ENCODE measurements at places on chromosomes 13 and 19.
A peak's percentile ranks its signal among the peaks of the same experiment; 100 is the strongest.

GRCh38 chr19:51122112-51122981 lies 2.4 kb upstream of the SIGLEC9 start:
- no peaks in the 10 kb centered on the region for H3K4me1 ChIP-seq
- H3K27ac ChIP-seq = no peak overlapping the region
- no peaks in the 10 kb centered on the region for H3K36me3 ChIP-seq
- DNase-seq = no peak

DNA sequence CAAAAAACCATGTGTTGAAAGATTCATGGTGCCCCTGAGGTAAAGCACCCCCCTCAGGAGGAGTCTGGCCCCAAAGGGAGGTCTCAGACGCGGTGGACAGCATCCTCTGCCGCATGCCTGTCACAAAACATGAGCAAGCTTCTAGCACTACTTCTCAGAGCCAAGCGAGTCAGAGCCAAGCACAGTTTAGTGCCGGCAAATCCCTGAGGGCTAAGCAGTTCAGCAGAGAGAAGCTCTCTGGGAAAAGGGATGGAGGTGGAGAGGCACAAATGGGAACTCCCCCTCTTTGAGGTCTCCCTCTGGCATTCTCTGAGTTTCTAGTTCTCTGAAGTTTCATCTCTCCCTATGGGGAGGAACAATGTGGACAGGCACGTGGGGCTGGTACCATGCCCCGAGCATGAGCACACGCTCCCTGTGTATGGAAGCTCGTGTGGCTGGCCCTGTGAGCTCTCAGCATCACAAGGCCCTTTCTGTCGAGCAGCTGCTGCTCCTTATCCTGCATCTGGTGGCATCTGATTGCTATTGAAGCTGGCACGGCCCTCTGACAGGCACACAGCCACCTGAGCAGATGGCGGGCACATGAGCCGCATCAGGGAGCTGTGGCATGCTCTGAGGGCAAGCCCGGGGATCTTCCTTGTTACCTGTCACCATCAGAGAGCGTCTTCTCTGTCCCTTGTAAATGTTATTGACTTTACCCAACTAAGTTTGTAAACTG lies 325.1 kb downstream of the SLC7A1 start:
- H3K36me3 ChIP-seq = no peaks in the 10 kb centered on the region
- no peaks in the 10 kb centered on the region for H3K27me3 ChIP-seq
- no peak overlapping the region for H3K4me3 ChIP-seq
- no peaks in the 10 kb centered on the region for H3K4me1 ChIP-seq
- no peak for DNase-seq

- H3K27ac ChIP-seq = no peak overlapping the region
- no peak overlapping the region for H3K4me3 ChIP-seq
- no peaks in the 10 kb centered on the region for H3K27me3 ChIP-seq
- DNase-seq = no peak
- H3K36me3 ChIP-seq = no peaks in the 10 kb centered on the region
- peaks cover 4% of the 10 kb centered on the region for H3K4me1 ChIP-seq
Measured at GRCh38 chr13:75869981-75870380, 233.9 kb downstream of the LMO7 start.

GRCh38 chr19:10112037-10112761 lies 706 bp downstream of the P2RY11 start:
- DNase-seq = no peak
- peaks cover 50% of the 10 kb centered on the region for H3K36me3 ChIP-seq
- no peak overlapping the region for H3K4me3 ChIP-seq
- peaks cover 21% of the 10 kb centered on the region for H3K4me1 ChIP-seq

DNA sequence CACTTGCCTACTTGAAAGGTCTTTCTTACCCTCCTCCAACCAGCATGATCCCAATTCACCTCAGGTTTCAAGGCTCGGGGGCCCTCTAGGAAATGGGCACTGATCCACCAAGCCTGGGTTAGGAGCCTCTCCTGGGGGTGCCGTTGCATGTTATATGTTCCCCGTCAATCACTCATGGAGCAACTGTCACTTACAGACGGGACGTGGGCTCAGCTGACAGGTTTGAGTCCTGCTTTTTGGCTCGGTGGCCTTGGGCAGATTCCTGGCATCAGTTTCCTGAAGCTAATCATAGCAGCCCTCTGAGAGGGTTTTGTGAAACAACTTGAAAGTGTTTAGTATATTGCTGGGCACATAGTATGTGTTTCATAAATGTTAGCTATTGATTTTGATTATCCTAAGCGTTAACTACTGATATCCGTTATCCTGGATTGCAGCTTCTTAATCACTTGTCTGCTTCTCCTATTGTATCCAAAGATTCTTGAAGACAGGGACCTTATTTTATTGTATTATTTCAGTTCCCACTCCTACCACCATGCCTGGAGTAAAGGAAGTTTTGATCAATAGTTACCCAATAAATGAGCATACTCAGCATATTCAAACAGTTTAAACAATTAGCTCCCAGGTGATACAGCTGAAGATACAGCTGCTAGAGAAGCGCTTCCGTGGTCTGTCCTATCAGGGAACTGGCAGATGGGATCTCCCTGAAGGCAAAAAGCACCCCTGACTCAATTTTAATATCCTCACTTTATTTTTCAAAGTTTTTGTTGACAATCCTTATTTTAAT lies 57.9 kb downstream of the RFC3 start:
- DNase-seq = no peak
- H3K4me3 ChIP-seq = no peak overlapping the region
- H3K36me3 ChIP-seq = no peaks in the 10 kb centered on the region
- H3K27me3 ChIP-seq = no peaks in the 10 kb centered on the region
- H3K27ac ChIP-seq = no peak overlapping the region

GRCh38 chr13:112894673-112895481 lies 74.1 kb upstream of the MCF2L start:
- no peaks in the 10 kb centered on the region for H3K27me3 ChIP-seq
- H3K4me3 ChIP-seq = peak overlapping the region; percentile 43
- peak; percentile 38 for DNase-seq
- peak overlapping the region; percentile 74 for H3K27ac ChIP-seq

- H3K36me3 ChIP-seq = no peaks in the 10 kb centered on the region
- H3K27ac ChIP-seq = no peak overlapping the region
- H3K4me1 ChIP-seq = peaks cover under 1% of the 10 kb centered on the region
- H3K27me3 ChIP-seq = no peaks in the 10 kb centered on the region
- no peak for DNase-seq
Measured at GRCh38 chr13:113369881-113370280, 6.0 kb upstream of the GRTP1 start.

DNA sequence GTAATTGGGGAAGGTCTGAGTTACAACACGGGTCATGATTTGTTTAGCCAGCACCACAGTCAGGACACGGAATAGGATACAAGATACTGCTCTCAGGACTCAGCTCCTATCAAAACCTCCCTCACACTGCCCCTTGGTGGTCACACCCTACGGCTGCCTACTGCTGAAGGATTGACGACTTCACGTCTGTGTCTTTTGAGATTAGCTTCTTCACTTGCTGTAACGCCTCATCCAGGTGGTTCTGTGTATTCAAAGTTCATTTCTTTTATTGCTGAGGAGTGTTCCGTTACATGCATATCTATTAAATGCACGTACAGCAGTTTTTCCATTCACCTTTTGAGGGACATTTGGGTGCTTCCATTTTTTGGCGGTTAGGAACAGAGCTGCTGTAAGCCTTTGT lies 46.3 kb downstream of the URI1 start:
- H3K27me3 ChIP-seq = no peaks in the 10 kb centered on the region
- H3K36me3 ChIP-seq = no peaks in the 10 kb centered on the region
- DNase-seq = no peak
- H3K4me1 ChIP-seq = no peaks in the 10 kb centered on the region

GRCh38 chr13:113585896-113586295 lies 1.3 kb downstream of the TFDP1 start:
- no peak overlapping the region for H3K27ac ChIP-seq
- DNase-seq = no peak
- H3K36me3 ChIP-seq = no peaks in the 10 kb centered on the region
- peaks cover 10% of the 10 kb centered on the region for H3K4me1 ChIP-seq
- H3K4me3 ChIP-seq = no peak overlapping the region

GRCh38 chr13:112692586-112692985 lies 2.7 kb downstream of the ATP11A start:
- peaks cover 48% of the 10 kb centered on the region for H3K4me1 ChIP-seq
- H3K27ac ChIP-seq = no peak overlapping the region
- no peaks in the 10 kb centered on the region for H3K27me3 ChIP-seq

- no peak overlapping the region for H3K27ac ChIP-seq
- H3K36me3 ChIP-seq = no peaks in the 10 kb centered on the region
- H3K4me3 ChIP-seq = no peak overlapping the region
Measured at GRCh38 chr13:19567820-19568534, 6.6 kb upstream of the TPTE2 start.

GRCh38 chr13:40749327-40749726 lies 21.7 kb downstream of the MRPS31 start:
- no peaks in the 10 kb centered on the region for H3K36me3 ChIP-seq
- H3K4me1 ChIP-seq = no peaks in the 10 kb centered on the region
- no peak overlapping the region for H3K4me3 ChIP-seq
- H3K27ac ChIP-seq = no peak overlapping the region
- DNase-seq = no peak

GRCh38 chr13:102879793-102880499 lies 34.1 kb downstream of the ERCC5 start:
- no peak for DNase-seq
- H3K27ac ChIP-seq = no peak overlapping the region
- H3K27me3 ChIP-seq = no peaks in the 10 kb centered on the region
- H3K36me3 ChIP-seq = peaks cover 12% of the 10 kb centered on the region

DNA sequence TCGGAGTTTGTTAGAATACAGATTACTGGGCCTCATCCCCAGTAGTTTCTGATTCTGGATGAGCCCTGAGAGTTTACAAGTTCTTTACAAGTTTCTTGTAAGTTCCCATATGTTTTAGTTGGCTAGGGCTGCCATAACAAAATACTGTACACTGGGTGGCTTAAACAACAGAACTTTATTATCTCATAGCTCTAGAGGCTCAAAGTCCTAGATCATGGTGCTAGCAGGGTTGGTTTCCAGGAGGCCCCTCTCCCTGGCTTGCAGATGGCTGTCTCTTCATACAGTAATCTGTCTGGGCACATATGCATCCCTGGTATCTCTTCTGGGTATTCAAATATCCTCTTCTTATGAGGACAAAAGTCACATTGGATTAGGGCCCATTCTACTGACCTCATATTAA lies 167.2 kb downstream of the KLF5 start:
- H3K4me3 ChIP-seq = no peak overlapping the region
- H3K4me1 ChIP-seq = no peaks in the 10 kb centered on the region
- DNase-seq = no peak
- no peak overlapping the region for H3K27ac ChIP-seq

GRCh38 chr19:50932018-50932689 lies 20.7 kb downstream of the KLK5 start:
- peaks cover 3% of the 10 kb centered on the region for H3K4me1 ChIP-seq
- H3K27ac ChIP-seq = no peak overlapping the region
- H3K36me3 ChIP-seq = no peaks in the 10 kb centered on the region
- no peak for DNase-seq

DNA sequence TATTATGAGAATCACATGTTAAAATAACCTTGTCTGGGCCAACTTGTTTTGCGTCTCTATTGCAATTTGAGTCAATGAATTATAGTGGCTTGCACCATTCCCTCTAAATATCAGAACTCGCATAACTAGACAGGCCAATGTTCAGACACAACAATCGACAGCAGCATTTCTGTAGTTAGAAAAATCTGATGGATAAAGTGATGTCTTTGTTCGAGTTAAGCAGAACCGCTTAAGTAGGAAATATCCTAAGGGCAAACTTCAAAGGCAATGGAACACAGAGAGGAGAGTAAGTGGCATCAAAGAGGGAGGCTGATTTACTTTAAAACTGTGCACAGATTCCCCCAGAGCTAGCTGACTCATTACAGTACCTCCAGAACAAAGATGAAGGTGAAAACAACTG lies 333.9 kb downstream of the NALCN start:
- H3K27ac ChIP-seq = no peak overlapping the region
- H3K36me3 ChIP-seq = no peaks in the 10 kb centered on the region
- no peaks in the 10 kb centered on the region for H3K27me3 ChIP-seq
- no peak for DNase-seq

DNA sequence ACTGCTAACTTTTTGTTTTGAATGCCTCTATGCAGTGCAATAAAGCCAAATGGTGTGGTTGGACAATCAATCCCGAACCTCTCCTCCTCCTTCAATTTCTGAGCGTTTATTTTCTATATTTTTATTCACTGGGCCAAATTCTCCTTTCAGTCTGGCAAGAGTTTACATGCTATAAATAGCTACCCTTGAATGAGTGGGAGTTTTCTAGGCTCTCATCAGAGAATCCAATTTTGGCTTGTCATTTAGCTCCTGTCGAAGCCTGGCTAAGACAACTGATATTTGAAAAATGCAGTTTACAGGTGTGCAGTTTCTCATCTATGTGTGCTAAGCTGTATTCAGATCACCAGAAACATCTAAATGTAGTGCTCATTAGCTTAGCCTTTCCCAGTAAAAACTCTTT lies 61.8 kb downstream of the OLFM4 start:
- no peaks in the 10 kb centered on the region for H3K36me3 ChIP-seq
- H3K4me1 ChIP-seq = peaks cover 15% of the 10 kb centered on the region
- no peaks in the 10 kb centered on the region for H3K27me3 ChIP-seq

GRCh38 chr19:7506385-7507328 lies 9.2 kb upstream of the ZNF358 start:
- H3K27me3 ChIP-seq = no peaks in the 10 kb centered on the region
- H3K4me1 ChIP-seq = peaks cover 10% of the 10 kb centered on the region
- H3K27ac ChIP-seq = no peak overlapping the region
- DNase-seq = peak; percentile 89
- no peak overlapping the region for H3K4me3 ChIP-seq

DNA sequence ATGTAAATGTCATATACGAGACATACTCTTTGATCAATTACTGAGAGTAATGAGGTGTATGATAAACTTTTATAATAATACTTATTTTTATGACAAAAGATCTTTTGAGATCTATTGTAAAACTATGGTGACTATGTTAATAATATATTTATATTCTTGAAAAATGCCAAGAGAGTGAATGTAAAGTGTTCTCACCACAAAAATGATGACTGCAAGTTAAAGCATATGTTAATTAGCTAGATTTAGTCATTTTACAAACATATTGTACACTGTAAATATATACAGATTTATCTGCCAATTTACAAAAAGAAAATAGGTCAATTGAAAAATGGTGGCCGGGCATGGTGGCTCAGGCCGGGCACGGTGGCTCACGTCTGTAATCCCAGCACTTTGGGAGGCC lies 81.0 kb downstream of the GPC6 start:
- H3K4me3 ChIP-seq = no peak overlapping the region
- no peaks in the 10 kb centered on the region for H3K4me1 ChIP-seq
- no peaks in the 10 kb centered on the region for H3K36me3 ChIP-seq
- H3K27me3 ChIP-seq = no peaks in the 10 kb centered on the region
- H3K27ac ChIP-seq = no peak overlapping the region
- no peak for DNase-seq

GRCh38 chr19:55460670-55461258 lies 678 bp downstream of the ISOC2 start:
- H3K4me1 ChIP-seq = peaks cover 29% of the 10 kb centered on the region
- DNase-seq = peak; percentile 86
- peak overlapping the region; percentile 88 for H3K27ac ChIP-seq
- peak overlapping the region; percentile 37 for H3K4me3 ChIP-seq

GRCh38 chr13:81540777-81541176 lies 1199.9 kb upstream of the SPRY2 start:
- no peaks in the 10 kb centered on the region for H3K27me3 ChIP-seq
- H3K27ac ChIP-seq = no peak overlapping the region
- peaks cover 4% of the 10 kb centered on the region for H3K4me1 ChIP-seq
- no peak overlapping the region for H3K4me3 ChIP-seq

All from body of pancreas (tissue), 4 donors.